Kidney (tissue), 22 donors: ENCODE measurements at places on chromosomes 16 and 17. TPM values are rescaled to one million over a fixed set of nuclear protein-coding genes. Genes with fewer than 3 reads are reported as not detected.

The P4HB gene
- total RNA-seq = 482 TPM

The TEKT3 gene
- 1.4 TPM for total RNA-seq

The AKAP10 gene
- total RNA-seq = 43.7 TPM

The SPNS2 gene
- 60.5 TPM for total RNA-seq

The CCL1 gene
- total RNA-seq = not detected

The SLC52A1 gene
- 0.19 TPM for total RNA-seq

The TBC1D16 gene
- 68.0 TPM for total RNA-seq

The TPSB2 gene
- total RNA-seq = 141 TPM

The KCNJ18 gene
- total RNA-seq = not detected

The RCVRN gene
- total RNA-seq = not detected

The ASPA gene
- total RNA-seq = 5.1 TPM

The NOL3 gene
- 36.4 TPM for total RNA-seq

The KRTAP9-8 gene
- total RNA-seq = not detected

The TMEM114 gene
- total RNA-seq = not detected

The IGF2BP1 gene
- total RNA-seq = 1.3 TPM

The ALOX15B gene
- total RNA-seq = 8.0 TPM

The DVL2 gene
- 35.8 TPM for total RNA-seq

The HOXB4 gene
- 22.6 TPM for total RNA-seq

The ZFP3 gene
- total RNA-seq = 10.0 TPM

The KRTAP4-9 gene
- total RNA-seq = not detected

The TNFRSF13B gene
- total RNA-seq = 1.4 TPM

The FAM83G gene
- 8.0 TPM for total RNA-seq
